ENCODE measurements at places on chromosomes 11 and 22.

- no peak for DNase-seq
These were observed 26.5 kb downstream of the CTTN start for GRCh38 chr11:70424765-70425344.

DNA sequence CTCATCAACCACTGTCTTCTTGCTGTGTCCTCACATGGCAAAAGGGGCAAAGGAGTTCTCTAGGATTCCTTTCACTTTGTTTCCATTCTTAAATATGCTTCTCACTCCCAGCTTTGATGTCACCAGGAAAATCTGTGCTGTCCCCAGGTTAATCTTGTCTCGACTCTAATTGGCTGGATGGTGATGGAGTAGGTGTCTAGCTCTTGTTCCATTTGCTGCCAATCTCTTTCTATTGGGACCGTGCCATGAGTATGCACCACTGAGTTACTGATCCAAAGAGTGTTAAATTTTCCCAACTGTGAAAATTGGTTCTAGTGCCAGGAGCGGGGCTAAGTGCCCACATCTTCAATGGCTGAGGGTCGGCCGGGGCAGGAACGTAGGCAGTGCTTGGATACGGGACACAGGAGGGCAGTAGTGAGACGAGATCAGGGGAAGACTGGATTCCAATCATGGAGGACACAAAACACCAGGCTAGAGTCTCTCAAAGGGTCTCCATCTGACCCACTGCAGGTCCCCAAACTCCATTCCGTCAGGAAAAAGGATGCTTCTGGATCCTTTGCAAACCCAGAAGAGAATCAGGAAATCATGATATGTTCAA is 47.7 kb upstream of the CSNK2A3 start:
- peak; percentile 38 for DNase-seq

DNA sequence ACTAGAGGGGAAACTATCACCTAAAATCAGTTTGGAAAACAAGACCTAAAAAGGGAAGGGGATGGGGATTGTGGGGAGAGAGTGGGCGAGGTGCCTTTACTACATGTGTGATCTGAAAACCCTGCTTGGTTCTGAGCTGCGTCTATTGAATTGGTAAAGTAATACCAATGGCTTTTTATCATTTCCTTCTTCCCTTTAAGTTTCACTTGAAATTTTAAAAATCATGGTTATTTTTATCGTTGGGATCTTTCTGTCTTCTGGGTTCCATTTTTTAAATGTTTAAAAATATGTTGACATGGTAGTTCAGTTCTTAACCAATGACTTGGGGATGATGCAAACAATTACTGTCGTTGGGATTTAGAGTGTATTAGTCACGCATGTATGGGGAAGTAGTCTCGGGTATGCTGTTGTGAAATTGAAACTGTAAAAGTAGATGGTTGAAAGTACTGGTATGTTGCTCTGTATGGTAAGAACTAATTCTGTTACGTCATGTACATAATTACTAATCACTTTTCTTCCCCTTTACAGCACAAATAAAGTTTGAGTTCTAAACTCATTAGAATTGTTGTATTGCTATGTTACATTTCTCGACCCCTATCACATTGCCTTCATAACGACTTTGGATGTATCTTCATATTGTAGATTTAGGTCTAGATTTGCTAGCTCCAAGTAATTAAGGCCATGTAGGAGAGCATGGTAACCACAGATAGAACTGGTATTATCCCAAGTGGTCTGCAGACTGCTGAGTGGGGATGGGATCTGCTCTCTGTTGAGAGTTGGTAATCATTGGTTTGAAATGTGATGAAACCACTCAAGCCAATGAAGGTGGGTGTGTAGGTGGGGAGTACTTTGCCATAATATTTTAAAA is 3.6 kb downstream of the NEAT1 start:
- DNase-seq, result peak; percentile 71

- no peak for DNase-seq
These were observed 16.3 kb upstream of the TMEM191C start for GRCh38 chr22:21450858-21451353.

DNA sequence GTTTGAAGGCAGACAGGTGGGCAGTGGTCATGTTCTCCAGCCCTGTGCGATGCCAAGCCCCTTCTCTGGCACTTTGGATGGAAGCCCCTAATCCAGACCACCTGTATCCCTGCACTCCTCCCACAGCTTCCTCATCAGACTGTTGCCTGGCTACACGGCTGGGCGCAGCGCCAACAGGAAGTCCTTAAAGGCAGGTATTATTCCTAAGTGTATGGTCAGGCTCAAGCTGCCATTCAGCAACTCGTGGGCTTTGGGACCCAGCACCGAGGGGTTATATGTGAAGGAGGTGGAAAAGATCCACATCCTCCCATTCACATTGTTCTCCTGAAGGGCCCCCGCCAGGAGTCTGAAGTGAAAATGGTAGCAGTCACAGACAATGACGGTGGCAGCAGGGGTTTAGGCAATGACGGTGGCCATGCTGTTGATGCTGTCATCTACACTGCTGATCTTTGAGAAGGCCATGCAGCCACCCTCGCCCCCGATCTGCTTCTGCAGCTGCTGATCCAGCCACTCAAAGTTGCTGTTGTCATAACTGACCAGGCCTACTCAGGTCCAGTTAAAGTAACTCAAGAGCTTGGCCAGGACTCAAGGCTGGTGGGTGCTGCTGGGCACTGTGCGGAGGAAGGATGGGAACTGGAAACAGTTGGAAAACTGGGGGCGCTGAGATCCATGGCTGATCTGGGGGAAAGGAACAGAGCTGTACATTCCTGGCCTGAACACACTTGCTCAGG is 27.7 kb downstream of the OR6Q1 start:
- peak; percentile 84 for DNase-seq

GRCh38 chr22:33270596-33270995 is 212.4 kb upstream of the SYN3 start:
- no peak for DNase-seq

GRCh38 chr11:94806419-94806818 is 38.3 kb downstream of the AMOTL1 start:
- DNase-seq, result no peak

- no peak for DNase-seq
These were observed 16.9 kb downstream of the CDPF1 start for GRCh38 chr22:46233231-46233630.

- DNase-seq, result no peak
These were observed 130.5 kb upstream of the B3GAT1 start for GRCh38 chr11:134542401-134543165.

DNA sequence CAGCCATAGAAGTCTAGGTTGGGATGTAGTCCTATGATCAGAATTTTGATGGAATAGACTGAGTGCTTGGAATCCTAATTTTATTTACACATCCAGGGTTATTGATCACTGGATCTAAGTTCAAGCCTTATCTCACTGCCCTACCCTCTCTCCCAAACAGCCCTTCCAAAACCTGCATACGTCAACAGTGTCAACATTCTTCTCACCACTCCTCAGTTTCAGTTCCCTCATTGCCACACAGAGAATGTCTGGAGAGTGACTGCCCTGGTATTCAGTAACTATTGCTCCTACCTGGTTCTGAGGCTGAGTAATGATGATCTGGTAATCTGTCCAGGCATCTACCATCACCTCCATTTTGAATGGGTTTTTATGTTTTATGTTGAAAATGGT is 60.0 kb downstream of the GLYATL1 start:
- no peak for DNase-seq

DNA sequence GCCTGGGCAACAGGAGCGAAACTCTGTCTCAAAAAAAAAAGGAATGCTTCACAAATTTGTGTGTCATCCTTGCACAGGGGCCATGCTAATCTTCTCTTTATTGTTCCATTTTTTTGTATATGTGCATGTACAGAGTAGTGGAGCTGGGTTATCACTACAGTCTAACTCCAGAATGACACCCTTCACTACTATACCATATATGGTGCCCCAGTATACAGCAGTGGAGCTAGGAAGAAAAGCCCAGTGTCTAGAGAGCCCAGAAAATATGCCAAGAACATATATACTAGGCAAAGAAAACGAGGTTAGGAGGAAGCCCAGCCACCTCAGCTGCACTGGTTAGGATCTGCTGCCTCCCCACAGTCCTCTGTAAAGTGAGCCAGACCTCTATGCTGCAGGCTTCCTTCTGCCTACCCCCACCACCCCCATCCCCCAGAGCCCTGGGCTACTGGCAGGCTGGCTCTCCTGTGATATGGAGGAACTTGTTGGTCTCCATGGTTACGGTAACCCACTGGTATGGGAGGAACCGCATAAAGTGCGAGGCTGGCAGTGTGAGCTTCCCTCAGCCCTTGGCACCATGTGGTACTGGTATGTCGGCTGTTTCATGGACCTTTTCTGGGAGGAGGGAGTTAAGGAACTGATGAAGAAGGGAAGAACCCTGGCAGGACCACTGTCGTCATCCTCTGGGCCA is 34.3 kb downstream of the RCOR2 start:
- no peak for DNase-seq

GRCh38 chr11:76217653-76218160 is 11.4 kb upstream of the WNT11 start:
- peak; percentile 94 for DNase-seq

All from DMS53 (cell line).